Effector CD8-positive, alpha-beta T cell (primary cell): ENCODE measurements at places on chromosomes 4 and X.

GRCh38 chr4:86300516-86300915 lies 59.3 kb downstream of the MAPK10 start:
- no peak for DNase-seq

GRCh38 chrX:46953137-46953527 lies 40.9 kb downstream of the JADE3 start:
- DNase-seq, result no peak

GRCh38 chr4:126427853-126428252 lies 1113.1 kb downstream of the FAT4 start:
- DNase-seq, result no peak

DNA sequence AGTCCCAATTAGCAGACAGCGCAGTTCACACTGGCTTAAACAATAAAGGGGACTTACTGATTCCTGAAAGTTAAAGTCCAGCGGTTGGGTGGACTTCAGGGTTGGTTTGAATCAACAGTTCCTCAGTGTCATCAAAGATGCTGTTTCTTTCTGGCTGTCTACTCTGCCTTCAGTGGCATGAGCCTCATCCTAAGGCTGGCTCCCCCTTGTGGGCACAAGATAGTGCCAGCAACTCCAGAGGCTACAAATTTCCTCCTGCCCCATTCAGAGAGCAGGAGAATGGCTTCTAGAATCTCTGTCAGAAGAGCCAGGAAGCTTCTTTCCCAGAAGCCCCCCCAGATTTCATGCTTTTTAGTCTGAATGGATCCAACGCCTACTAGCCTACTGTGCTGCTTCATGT lies 82.4 kb upstream of the MTM1 start:
- peak; percentile 10 for DNase-seq

DNA sequence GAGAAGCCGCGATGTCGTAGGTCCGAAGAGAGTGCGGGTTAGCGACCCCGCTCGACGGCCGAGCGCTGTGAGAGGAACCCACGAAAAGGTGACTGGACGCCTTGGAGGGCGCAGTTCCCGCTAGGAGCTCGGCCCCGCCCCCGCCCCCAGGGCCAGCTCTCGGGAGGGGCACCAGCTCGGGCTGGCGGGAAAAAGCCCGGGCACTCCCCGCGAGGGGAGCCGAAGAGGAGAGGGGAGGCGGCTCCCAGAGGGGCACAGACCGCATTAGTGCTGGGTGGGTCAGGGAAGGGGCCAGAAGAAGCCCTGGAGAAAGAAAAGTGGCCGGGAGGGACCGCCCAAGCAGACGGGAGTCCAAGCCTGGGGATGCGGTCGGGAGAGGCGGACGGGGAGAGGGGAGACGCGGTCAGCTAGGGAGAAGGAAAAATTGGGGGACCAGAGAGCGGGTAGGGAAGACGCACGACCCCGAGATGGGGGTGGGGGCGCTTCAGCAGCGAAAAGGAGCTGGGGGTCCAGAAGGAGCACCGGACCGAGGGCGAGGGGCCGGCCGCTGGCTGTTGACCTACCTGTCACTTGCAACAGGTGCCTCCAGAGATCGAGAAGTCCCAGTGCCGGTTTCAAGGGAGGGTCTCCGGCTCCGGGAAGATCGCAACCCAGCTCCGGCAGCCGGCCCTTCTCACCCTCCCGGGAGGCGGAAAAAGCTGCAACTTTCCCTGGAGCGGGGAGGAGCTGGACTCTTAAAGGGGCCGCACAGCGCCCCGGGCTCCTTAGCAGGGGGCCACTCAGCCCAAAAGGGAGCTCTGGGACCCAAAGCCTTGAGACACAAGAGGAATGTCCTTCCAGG lies at the start of gene SYTL4:
SYTL4 (minus strand) TSS at position 681 of the 841 bp plus-strand sequence. CDS start 30,084 bp downstream, outside the sequence.
- no peak for DNase-seq

- DNase-seq, result no peak
Measured at GRCh38 chr4:25177147-25177546, 16.9 kb upstream of the SEPSECS start.

GRCh38 chr4:2046031-2046961 lies 12.8 kb upstream of the NAT8L start:
- DNase-seq, result no peak

DNA sequence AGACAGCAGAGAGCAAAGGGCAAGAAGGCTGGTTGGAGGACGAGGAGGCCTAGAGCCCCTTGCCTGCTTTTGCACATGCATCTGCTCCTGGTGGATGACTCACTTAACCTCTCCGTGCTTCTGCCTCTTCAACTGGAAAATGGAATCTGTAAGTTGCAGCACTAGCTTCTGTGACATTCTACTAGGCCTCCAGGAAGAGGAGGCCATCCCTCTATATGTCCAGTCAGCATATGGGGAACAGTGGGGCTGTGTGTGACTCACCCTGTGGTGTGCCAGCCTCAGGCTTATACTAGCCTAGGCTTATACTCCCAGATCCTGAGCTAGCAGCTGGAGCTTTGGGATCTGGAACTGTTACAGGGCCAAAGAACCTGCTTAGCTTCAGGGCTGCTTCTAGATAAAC lies 36.0 kb downstream of the RTL9 start:
- DNase-seq, result no peak

GRCh38 chr4:169956091-169956843 lies 69.9 kb downstream of the MFAP3L start:
- no peak for DNase-seq

DNA sequence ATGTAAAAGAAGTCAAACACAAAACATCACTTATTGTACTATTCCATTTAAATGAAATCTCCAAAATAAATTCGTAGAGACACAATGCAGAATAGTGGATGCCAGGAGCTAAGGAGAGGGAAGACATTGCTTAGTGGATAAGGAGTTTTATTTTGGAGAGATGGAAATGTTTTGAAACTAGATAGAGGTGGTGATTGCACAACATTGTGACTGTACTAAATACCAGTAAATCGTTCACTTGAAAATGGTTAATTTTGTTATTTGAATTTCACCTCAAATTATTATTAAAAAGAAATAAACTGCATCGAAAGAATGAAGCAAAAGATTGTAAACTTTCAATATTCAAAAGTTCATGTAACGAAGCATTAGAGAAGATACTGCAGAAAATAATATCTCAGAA lies 9.7 kb upstream of the ACSL4 start:
- DNase-seq, result no peak

- no peak for DNase-seq
Measured at GRCh38 chr4:180448306-180448705, 1794.9 kb upstream of the TENM3 start.

GRCh38 chr4:39324897-39325613 lies 41.1 kb downstream of the RFC1 start:
- no peak for DNase-seq

- no peak for DNase-seq
Measured at GRCh38 chrX:154383359-154384283, 4.5 kb downstream of the EMD start.

- no peak for DNase-seq
Measured at GRCh38 chr4:52588097-52588496, 71.0 kb downstream of the USP46 start.

DNA sequence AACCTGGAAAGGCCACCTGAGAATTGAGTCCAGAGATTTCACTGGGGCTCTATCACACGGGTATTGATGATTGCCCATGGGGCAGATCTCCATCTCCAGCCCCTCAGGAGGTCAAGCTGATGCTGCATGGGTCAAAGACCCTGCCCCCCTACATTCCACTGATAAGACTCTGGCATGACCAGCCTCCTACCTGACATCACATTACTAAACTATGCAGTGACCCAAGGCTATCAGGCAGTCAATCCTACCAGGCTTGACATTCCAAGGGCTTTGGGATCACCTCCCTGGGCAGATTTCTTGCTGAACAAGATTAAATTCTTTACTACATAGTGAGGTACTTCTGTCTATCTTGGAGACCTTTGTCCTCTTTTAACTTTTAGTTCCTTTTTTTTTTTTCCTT lies 192.7 kb upstream of the STS start:
- no peak for DNase-seq

DNA sequence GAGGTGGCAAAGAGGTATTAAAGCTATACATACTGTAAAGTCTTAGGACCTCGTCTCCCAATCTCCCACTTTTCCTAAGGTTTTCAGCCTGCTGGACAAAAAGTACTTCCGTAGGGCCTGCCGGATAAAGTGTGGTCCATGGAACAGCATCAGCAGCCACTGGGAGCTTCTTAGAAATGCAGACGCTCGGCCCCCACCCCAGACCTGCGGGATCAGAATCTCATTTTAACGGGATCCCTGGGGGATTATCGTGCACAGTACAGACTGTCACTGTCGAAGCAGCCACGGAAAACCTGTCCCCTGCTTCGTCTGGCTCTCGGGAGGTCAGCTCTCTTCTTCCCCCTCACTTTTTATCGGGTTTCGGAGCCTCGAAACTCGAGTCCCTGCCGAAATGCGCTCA lies 802 bp downstream of the ADGRG2 start:
- DNase-seq, result no peak

GRCh38 chr4:2163311-2163821 lies 78.6 kb downstream of the HAUS3 start:
- DNase-seq, result no peak

GRCh38 chr4:119300101-119300978 lies 21.6 kb downstream of the FABP2 start:
- no peak for DNase-seq

DNA sequence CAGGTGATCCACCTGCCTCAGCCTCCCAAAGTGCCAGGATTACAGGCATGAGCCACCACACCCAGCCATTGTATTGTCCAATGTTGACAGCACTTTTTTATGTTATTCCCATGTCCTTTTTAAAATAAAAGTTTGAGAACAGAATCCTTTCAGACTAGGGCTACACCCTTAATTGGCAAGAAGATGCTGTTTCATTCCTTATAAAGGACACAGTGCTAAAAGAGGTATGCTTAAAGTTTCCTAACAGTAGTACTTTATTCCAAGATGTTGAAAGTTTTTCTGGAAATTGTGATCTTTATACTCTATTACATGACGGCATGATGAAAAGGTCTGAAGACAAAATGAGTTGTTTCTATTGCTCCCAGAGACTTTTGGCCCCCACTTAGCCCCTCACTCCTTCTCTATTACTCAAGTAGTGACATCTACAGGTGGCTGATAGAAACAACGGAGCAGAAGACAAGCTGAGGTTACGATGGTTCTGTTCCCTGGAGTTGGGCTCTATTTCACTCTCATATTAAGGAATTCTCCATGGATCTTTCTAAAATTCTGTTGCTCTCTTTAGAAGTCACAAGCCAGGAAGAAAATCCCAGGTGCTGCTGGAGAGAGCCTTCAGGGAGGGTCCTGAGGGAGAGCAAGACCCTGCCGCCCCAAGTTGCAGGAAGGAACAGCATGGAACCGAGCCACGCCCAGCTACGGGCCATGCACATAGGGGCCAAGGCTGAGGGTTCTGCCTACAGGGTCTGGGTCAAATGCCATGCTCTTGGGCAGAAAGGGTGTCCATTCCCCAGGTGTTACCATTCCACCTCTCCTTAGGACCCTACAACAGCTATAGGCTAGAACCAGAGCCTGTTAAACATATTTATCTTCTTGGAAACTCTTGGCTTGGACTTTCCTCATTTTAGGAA lies 22.8 kb downstream of the RPL9 start:
- DNase-seq, result no peak

GRCh38 chrX:68652326-68653170 lies 5.1 kb downstream of the STARD8 start:
- no peak for DNase-seq

- no peak for DNase-seq
Measured at GRCh38 chr4:105596684-105597083, 44.3 kb downstream of the ARHGEF38 start.

DNA sequence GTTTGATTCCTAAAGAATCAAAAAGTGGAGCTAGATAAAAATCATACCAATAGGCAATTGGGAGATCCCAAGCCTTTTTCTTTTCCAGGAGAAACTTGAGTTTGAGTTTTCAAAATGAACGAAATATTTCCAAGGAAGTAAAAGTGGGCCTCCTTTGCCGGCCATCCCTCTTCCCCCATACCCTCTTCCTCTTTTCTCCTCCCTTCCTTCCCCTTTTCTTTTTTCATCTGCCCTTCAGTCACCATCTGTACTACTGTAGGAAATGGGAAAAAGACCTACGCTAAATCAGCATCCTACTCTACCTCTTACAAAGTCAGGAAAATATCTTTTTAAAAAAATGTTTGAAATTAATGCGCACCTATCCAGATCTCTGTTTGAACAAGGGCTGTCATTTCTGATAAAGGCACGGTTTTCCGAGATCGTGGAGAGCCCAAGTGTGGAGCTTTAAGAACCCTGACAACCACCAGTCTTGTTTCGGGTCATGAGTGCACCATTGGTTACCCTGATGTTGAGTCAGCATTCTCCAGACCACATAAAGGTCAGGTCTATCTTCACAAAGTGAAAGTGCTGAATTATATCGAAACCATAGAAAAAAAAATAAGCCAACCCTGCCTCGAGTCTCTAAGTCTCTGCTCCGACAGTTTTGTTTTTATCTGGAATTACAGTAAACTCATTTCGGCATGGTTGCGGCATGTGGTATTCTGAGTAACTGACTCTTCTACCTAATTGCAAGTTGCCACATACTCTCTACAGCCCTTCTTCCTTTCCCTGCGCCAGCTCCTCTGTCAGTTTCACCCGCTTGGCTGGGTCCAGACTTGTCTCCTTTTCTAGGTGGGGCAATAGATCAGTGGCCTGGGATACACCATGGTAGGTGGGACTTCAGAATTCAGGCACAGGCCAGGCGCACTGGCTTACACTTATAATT lies 140.2 kb upstream of the KLF3 start:
- DNase-seq, result no peak

DNA sequence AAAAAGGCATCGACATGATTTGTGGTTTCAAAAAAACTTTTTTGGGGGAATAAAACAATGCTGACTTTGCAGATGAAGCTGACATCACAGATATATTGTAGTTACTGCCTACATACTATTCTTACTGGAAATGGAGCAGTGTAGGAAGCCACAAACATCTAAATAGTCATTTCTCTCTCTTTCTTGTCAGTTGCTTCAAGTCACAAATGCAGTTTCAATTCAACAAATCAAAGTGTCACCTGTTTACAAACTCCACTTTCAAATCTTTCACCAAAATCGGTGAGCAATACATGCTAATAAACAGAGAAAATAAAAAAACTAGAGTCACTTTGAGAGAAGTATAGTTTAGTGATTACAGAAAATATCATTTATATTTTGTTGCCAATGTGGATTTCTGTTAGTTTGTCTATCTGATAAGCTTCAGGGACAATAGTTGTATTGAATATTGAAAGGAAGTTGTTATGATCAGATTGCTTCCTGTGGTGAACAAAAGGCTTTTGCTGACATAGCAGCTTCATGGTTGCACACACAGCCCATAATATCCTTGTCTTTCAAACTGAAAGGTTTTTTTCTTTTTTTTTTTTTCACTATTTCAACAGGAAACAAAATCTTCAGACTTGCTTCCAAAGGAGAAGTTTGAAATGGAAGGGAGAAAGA lies 49.7 kb upstream of the PTPN13 start:
- DNase-seq, result no peak
